ENCODE measurements at places on chromosomes 6 and 20.

- DNase-seq: no peak
Measured at GRCh38 chr6:43972913-43973300, 154.3 kb downstream of the MRPL14 start.

DNA sequence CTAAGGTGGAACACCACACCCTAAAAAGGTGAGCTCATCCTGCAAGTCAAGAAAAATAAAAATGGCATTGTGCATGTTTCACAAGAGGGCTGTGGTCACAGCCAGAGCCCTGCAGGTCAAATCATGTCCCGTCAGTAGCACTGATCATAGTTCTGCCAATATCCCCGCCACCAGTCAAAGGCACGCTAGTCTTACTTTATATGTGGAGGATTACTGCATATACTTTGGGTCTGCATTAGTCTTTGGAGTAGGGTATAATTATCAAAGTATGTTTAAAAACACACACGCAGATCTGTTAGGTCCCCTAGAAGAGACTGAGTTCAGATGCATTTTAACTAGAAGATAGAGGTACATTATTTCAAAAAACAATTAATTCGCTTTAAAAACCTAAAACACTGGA lies 1.8 kb downstream of the PERP start:
- no peak for DNase-seq

DNA sequence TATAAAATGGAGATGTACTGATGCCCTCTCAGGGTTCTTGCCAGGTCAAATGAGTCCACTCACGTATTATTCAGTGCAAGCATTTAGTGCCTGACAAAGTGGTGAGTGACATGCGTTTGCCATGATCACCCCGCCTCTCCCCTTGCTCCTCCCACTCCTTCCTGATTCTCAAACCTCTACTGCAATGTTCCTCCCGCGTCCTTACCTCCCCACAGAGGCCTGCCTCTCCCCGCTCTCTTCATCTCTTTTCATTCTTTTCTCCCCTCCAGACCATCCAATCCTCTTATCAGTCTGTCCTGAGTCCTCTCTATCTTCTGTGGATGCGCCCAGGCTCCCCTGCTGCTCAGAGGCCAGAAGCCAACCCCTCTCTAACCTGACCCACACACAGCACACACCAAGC lies 40.7 kb downstream of the KCNK5 start:
- DNase-seq: no peak

DNA sequence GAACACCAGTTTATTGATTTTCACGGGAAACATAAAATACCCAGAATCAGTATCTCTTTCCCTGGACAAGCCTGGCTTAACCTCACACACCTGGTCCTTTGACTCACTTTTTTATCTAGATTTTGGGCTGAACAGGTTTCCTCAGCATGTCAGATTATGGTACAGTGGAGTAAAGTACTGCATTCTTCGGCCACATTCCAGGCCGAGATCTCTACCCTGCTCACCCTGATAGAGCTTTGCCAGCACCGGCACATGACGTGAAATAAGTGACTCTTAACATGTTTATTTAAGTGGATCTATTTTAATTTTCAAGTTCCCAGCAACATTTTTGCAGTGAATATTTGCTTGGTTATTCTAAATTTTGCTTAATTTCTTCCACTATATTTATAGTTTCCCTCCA lies 79.0 kb upstream of the POPDC3 start:
- no peak for DNase-seq

- DNase-seq: no peak
Measured at GRCh38 chr20:62697468-62697912, 11.1 kb upstream of the NTSR1 start.

- no peak for DNase-seq
Measured at GRCh38 chr6:74932232-74932888, 273.5 kb downstream of the COL12A1 start.

- DNase-seq: no peak
Measured at GRCh38 chr20:59055302-59055701, 12.7 kb upstream of the PRELID3B start.

DNA sequence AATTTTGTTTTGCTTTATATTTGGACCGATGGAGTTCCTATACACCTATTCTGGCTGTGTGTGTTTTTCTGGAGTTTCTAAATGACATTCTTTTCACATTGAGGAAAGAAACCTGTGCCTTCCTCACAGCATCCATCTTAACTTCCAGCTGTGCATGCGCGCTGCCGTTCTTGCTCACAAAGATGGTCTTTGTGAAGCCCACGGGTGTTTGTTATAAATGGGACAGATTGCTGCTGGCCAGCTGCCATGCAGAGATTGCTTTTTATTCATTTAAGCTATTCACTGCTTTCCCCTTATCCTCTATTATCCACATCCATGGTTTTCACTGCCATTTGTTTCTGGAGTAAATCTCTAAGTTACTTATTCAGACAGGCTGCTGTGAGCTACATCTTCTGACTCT lies 54.2 kb downstream of the SYNDIG1 start:
- no peak for DNase-seq

GRCh38 chr6:95325916-95326315 lies 251.4 kb upstream of the MANEA start:
- no peak for DNase-seq

DNA sequence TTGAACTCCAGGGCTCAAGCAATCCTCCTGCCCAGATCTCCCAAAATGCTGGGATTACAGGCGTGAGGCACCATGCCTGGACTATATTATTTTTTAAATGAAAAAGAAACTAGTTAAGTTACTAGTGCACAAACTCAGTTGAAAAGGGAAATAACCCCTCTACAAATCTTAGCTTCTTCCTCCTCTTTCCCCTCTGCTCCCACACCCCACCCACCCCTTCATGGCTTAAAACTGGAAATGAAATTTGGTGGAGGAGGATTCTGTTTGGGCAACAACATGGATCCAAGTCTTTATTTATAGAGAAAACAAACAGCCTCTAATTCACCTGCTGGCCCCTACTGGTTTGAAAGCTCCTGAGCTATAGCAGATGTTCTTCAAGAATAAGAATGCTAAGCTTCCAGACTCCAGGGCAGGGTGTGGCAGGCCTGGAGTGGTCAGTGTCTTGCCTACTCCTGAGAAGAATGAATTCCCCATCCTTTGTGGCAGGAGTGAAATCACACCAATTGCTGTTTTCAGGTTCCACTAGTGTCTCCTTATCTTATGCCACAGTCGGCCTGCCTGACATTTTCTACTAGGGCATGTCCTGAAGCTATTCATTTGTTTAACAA lies 73.5 kb downstream of the ZFP64 start:
- no peak for DNase-seq

DNA sequence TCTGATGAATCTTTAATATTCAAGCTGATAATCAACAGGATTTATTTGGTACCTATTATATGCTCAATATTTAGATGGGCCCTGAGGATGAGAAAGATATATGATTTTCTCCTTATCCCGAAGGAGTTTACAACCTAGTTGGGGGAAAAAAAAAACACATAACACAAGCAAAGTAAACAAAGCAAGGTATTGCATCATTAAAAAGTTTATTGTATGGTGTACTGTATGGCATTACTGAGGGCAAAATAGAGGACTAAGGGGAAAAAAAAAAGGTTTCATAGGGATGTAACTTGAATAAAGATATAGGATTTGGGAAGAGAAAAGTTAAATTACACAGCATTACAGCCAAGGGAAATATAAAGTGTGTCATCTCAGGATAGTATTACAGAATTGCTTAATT lies 574.7 kb downstream of the TBC1D32 start:
- DNase-seq: no peak

- DNase-seq: no peak
Measured at GRCh38 chr20:50551288-50551687, 41.1 kb downstream of the PTPN1 start.

DNA sequence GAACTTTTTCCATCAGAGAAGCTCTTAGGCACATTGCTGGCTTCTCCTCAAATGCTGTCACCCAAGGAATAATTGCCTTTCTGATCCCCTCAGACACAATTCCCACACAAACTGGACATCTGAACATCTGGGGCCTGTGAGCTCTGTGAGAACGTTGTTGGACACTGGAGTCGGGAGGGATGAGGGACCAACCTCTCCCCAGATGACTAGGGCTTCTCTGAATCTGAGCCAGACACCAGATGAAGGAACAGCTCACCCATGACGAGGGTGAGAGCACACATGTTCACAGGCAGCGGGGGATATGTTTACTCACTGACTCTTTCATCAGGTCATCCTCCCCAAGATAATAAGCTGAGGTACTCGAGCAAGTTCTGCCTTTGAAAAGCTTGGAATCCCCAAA lies 283.9 kb upstream of the SUPT3H start:
- no peak for DNase-seq

- no peak for DNase-seq
Measured at GRCh38 chr6:87741001-87741650, 39.1 kb upstream of the AKIRIN2 start.

GRCh38 chr6:36735110-36736071 lies 37.8 kb downstream of the RAB44 start:
- DNase-seq: no peak

DNA sequence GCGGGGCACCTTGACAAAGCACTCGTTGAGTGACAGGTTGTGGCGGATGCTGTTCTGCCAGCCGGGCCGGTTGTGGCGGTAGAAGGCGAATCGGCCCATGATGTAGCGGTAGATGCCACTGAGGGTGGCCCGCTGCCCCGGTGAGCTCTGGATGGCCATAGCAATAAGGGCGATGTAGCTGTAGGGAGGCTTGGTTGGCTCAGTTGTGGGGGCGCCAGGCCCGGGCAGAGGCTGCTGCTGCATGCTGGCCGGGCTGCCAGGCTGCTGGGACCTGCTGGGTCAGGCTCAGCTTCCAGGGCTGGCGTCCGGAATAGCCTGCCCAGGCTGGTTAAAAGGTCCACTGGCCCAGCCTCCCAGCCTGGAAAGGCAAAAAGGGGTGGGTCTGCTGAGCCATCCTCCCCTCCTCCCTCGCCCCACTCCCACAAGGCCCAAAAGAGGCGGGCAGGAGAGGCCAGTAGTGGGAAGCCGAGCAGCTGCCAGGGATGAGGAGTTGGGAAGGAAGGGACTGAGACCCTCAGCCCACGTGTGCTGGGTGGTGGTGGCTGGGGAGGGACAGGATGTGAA lies at the start of gene FOXS1:
TSS of gene FOXS1 (minus strand) at position 305 of the 564 bp plus-strand sequence. CDS start at position 243, 62 bp downstream.
- DNase-seq: no peak

DNA sequence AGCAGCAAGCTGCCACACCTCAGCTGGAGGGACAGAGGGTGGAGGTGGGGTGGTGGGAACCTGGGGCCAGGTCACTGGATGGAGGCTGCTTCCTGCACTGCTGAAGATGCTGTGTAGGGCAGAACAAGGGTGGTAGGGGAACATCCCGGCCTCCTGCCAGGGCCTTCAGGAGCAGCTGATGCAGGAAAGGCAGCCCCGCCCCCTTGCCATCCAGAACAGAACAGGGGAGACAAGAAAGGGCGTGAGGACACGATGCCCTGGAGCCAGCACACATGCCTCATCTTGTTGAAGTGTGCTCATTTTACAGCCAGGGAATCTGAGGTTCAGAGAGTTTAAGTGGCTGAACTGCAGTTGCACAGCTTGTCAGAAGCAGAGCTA lies 43.1 kb upstream of the PHACTR3 start:
- DNase-seq: no peak

DNA sequence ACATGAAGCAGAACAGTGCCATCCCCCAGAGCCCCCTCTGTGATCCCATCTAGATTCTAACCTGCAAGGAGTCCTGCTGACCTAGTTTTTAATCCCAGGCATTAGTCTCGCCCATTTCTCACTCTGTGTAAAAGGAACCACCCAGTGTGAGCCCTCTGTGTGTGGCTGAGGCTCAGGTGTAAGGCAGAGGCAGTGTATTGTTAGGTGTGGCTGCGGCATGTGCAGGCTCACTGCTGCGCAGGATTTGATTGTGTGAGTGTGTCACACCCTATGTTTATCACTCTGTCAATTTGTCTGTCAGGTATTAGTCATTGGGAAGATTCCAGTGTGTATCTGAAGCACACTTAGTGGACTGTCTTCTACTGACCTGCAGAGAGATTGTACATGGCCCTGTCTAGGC lies 13.7 kb upstream of the CST8 start:
- DNase-seq: no peak

All from activated T-helper 9 cell treated with anti-CD3 and anti-CD28 coated beads, Interleukin-2, amount 50 U/mL, for 16 hours (primary cell).